ENCODE measurements at places on chromosomes 16 and 17. TPM values are rescaled to one million over a fixed set of nuclear protein-coding genes. Genes with fewer than 3 reads are reported as not detected.

- peak; percentile 30 for DNase-seq
Observed at GRCh38 chr17:17321356-17322025, 18.3 kb downstream of the NT5M start.

DNA sequence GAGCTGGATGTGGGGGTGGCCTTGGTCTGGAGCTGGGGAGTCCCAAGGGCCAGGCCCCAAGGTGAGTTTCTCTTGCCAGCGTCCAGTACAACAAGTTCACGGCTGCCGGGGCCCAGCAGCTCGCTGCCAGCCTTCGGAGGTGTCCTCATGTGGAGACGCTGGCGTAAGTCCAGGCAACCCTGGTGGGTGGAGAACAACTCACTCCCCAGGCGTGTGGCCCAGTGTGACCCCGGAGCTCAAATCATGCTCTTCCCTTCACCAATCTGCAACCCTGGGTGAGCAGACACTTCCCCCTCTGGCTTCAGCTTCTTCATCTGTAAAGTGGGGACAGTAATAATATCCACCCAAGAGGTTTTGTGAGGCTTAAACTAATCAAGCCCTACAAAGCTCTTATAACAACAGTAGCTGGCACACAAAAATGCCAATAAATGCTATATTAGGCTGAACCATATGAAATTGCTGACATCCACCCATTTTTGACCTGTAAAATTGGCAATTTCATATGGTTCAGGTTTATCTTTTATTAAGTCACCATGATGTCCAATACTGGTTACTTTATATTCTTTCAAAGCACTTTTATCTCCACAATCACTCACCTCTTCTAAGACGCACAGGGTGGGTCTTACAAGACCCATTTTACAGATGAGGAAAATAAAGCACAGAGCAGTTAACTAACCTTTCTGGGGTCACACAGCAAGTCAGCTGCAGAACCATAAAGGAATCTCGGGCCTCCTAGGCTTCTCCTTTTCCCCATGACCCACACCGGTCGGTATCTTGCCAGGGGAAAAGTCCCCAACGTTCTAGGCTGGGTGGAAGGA lies 19.7 kb downstream of the DEXI start:
- peak; percentile 91 for DNase-seq

Gene IL17C
- not detected for total RNA-seq

- DNase-seq = no peak
Observed at GRCh38 chr17:70871180-70871818, 702.0 kb downstream of the KCNJ2 start.

DNA sequence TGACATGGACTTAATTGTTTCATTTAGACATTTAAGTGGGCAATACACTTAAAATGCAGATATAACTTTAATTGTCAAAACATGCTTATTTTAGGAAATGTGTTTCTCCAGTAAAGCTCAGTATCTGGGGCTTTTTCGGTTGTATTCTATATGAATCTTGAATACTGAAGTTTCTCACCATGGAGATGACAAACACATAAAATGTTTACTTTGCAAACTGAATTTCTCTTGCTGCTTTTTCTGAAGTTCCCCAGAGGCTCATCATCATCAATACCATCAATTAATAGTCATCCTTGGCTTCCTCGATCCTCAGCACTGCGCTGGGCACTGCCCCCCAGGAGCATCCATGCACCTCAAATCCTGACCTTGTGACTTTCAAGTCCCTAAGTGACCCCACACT lies 227.3 kb downstream of the WWOX start:
- no peak for DNase-seq

Gene ZFHX3
- total RNA-seq = 8.3 TPM
